ENCODE measurements at places on chromosomes 16 and 17.

DNA sequence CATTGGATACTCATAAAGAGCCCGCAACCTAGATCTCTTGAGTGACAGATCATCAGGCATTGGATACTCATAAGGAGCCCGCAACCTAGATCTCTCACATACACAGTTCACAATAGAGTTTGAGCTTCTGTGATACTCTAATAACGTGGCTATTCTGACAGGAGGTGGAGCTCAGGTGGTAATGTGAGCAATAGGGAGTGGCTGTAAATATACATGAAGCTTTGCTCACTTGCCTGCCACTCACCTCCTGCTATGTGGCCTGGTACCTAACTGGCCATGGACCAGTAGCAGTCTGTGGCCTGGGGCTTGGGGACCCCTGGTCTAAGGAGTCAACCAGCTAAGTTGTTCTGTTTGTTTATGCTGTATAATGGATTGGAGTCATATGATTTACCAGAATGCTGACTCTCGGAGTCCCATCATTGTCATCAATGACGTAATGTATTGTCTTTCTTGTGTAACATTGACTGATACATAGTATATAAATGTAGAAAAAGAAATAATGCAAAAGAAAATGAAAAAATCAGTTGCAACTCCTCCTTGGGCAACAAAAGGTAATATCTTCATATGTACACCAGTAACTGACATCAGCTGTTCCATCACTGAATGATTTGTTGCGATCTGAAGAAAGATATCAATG is 17.5 kb downstream of the ABCA9 start:
- H3K36me3 ChIP-seq, result no peaks in the 10 kb centered on the region
- H3K4me1 ChIP-seq, result peaks cover 13% of the 10 kb centered on the region
- H3K27ac ChIP-seq, result no peak overlapping the region

GRCh38 chr17:51060396-51060795 is 60.3 kb downstream of the SPAG9 start:
- peaks cover 14% of the 10 kb centered on the region for H3K4me1 ChIP-seq
- H3K27ac ChIP-seq, result no peak overlapping the region
- peak; percentile 85 for DNase-seq
- no peaks in the 10 kb centered on the region for H3K27me3 ChIP-seq

- H3K36me3 ChIP-seq, result no peaks in the 10 kb centered on the region
- no peak overlapping the region for H3K4me3 ChIP-seq
- H3K27me3 ChIP-seq, result no peaks in the 10 kb centered on the region
- H3K4me1 ChIP-seq, result no peaks in the 10 kb centered on the region
These were observed 108.1 kb downstream of the PMP22 start for GRCh38 chr17:15157051-15157450.

DNA sequence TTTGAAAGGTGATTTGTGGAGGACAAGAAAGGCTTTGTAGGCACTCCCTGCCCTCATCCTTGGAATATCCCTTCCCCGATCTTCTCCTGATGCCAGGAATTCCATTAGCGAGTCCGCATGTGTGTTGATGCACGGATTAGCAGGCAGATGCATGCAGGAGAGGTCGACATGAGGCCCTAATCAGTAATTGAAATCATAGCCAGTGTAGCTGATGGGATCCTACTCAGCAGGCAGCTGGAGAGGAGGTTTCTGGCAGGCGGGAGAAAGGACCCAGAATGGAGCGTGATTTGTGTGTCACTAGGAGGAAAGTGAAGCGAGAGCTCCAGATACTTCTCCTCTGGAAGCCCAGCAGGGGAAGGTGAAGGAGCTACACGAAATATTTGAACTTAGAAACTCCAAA is 196.3 kb upstream of the CDH11 start:
- H3K4me3 ChIP-seq, result no peak overlapping the region
- H3K36me3 ChIP-seq, result no peaks in the 10 kb centered on the region
- no peaks in the 10 kb centered on the region for H3K4me1 ChIP-seq

GRCh38 chr17:74754832-74755231 is 6.4 kb downstream of the NHERF1 start:
- DNase-seq, result peak; percentile 50
- H3K4me3 ChIP-seq, result no peak overlapping the region
- H3K27me3 ChIP-seq, result no peaks in the 10 kb centered on the region

DNA sequence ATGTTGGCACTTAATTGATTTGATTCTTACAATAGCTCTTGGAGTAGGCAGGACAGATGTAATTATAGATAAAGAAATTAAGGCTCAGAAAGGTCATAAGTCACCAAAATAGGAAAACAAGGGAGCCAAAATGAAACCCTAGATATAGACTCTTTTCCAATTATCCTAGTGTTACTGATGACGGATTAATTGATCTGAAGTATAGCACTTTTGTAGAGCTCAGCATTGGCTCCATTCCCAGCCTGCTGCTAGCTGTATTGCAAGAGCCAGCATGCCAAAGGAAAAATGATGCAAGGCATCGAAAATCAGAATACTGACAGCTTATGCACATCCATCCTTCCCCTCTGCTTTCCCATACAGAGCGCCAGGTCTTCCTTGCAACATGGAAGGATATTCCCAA is 21.6 kb upstream of the RASL10B start:
- H3K4me3 ChIP-seq, result no peak overlapping the region
- peaks cover 2% of the 10 kb centered on the region for H3K36me3 ChIP-seq
- no peaks in the 10 kb centered on the region for H3K4me1 ChIP-seq
- DNase-seq, result no peak
- no peak overlapping the region for H3K27ac ChIP-seq

DNA sequence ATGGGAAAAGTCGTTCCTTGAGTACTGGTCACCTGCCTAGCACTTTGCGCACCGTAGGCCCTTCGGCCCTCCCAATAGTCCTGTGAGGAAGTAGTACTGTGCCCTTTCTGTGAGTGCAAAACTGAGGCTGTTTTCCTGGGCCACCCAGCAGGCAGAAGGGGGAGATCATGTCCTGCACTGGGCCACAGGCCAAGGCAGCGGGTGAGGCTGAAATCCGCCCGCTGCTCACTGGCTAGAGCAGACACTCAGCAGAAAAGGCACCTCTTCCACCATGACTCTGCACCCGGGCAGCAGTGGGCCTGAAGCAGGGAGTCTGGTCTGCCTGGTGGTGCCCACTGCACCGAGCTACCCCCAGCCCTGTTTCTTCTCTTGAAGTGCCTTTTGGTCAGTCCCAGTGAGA is 20.2 kb downstream of the METTL22 start:
- no peaks in the 10 kb centered on the region for H3K27me3 ChIP-seq
- H3K36me3 ChIP-seq, result peaks cover 83% of the 10 kb centered on the region
- no peak for DNase-seq

GRCh38 chr16:50301626-50302471 is 35.5 kb downstream of the ADCY7 start:
- H3K4me1 ChIP-seq, result no peaks in the 10 kb centered on the region
- H3K27me3 ChIP-seq, result no peaks in the 10 kb centered on the region
- no peak overlapping the region for H3K4me3 ChIP-seq
- H3K36me3 ChIP-seq, result peaks cover 20% of the 10 kb centered on the region
- no peak for DNase-seq
- no peak overlapping the region for H3K27ac ChIP-seq

GRCh38 chr17:57876023-57876865 is 26.4 kb upstream of the MRPS23 start:
- no peaks in the 10 kb centered on the region for H3K27me3 ChIP-seq
- peak overlapping the region; percentile 90 for H3K27ac ChIP-seq
- H3K4me3 ChIP-seq, result no peak overlapping the region
- peaks cover 11% of the 10 kb centered on the region for H3K4me1 ChIP-seq
- no peaks in the 10 kb centered on the region for H3K36me3 ChIP-seq

GRCh38 chr16:49597796-49598195 is 224.2 kb downstream of the C16orf78 start:
- DNase-seq, result no peak
- no peak overlapping the region for H3K4me3 ChIP-seq
- no peaks in the 10 kb centered on the region for H3K4me1 ChIP-seq
- H3K36me3 ChIP-seq, result peaks cover 5% of the 10 kb centered on the region
- H3K27ac ChIP-seq, result no peak overlapping the region

DNA sequence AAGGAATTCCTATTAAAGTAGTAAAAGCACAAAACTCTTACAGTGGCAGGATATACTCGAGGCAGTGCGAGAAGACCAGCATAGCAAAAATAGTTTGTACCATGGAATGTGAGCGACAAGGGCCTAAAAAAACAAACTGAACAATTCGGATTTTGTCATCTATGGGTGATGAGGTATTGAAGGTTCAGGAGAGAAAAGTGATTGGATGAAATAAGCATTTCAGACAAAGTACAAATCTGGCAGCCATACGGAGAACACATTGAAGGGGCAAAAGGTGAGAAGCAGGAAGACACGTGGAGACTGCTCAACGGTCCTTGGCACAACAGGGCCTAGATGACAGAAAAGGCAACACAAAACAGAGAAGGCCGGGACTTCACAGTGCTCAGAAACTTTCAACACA is 22.5 kb downstream of the MYH10 start:
- H3K4me3 ChIP-seq, result no peak overlapping the region
- peaks cover 3% of the 10 kb centered on the region for H3K27me3 ChIP-seq
- no peaks in the 10 kb centered on the region for H3K36me3 ChIP-seq
- no peak overlapping the region for H3K27ac ChIP-seq
- no peaks in the 10 kb centered on the region for H3K4me1 ChIP-seq

DNA sequence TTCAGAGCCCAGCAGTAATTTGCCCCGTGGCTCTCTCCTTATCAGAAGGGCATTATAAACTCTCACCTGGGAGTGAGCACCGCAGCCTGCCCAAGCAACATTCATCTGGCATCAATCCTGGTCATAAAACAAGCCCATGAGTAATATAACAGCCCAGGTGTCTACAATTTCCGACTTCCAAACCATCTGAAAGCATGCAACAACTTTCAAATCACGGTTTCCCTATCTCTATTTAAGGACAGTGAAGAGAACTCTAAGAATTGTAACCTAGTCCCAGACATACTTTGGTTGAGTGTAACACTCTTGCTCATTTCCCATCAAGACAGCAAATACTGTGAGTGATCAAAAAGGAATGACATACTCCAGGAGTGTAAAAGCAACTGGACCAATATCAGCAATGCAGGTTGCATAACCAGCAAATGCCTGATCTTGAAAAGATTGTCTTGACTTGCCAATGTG is 487.4 kb upstream of the SOX9 start:
- DNase-seq, result peak; percentile 58
- H3K36me3 ChIP-seq, result no peaks in the 10 kb centered on the region
- H3K27me3 ChIP-seq, result no peaks in the 10 kb centered on the region
- no peaks in the 10 kb centered on the region for H3K4me1 ChIP-seq

GRCh38 chr17:3771140-3771539 is 29.8 kb downstream of the ITGAE start:
- H3K4me3 ChIP-seq, result no peak overlapping the region
- no peaks in the 10 kb centered on the region for H3K27me3 ChIP-seq
- H3K27ac ChIP-seq, result no peak overlapping the region
- no peak for DNase-seq
- H3K36me3 ChIP-seq, result no peaks in the 10 kb centered on the region

DNA sequence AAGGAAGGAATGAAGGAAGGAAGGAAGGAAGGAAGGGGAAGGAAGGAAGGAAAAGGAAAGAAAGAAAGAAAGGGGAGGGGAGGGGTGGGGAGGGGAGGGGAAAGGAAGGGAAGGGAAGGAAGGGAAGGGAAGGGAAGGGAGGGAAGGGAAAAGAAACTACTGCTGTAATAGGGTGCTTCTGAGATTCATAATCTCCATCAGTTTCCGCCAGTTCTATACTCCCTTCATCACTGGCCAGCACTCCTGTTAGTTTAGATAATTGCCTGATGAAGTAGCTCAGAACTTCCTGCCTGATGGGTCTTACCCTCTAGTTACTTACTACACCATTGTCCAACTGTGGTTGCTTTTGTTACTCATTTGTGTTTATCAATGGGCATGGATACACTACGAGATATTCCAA is 2.0 kb upstream of the KRTAP9-6 start:
- no peak overlapping the region for H3K4me3 ChIP-seq
- no peak overlapping the region for H3K27ac ChIP-seq
- H3K27me3 ChIP-seq, result no peaks in the 10 kb centered on the region
- no peaks in the 10 kb centered on the region for H3K36me3 ChIP-seq
- no peaks in the 10 kb centered on the region for H3K4me1 ChIP-seq

GRCh38 chr16:55825115-55825728 is 7.7 kb downstream of the CES1 start:
- H3K27ac ChIP-seq, result no peak overlapping the region
- no peak for DNase-seq
- H3K4me1 ChIP-seq, result no peaks in the 10 kb centered on the region
- H3K4me3 ChIP-seq, result no peak overlapping the region

DNA sequence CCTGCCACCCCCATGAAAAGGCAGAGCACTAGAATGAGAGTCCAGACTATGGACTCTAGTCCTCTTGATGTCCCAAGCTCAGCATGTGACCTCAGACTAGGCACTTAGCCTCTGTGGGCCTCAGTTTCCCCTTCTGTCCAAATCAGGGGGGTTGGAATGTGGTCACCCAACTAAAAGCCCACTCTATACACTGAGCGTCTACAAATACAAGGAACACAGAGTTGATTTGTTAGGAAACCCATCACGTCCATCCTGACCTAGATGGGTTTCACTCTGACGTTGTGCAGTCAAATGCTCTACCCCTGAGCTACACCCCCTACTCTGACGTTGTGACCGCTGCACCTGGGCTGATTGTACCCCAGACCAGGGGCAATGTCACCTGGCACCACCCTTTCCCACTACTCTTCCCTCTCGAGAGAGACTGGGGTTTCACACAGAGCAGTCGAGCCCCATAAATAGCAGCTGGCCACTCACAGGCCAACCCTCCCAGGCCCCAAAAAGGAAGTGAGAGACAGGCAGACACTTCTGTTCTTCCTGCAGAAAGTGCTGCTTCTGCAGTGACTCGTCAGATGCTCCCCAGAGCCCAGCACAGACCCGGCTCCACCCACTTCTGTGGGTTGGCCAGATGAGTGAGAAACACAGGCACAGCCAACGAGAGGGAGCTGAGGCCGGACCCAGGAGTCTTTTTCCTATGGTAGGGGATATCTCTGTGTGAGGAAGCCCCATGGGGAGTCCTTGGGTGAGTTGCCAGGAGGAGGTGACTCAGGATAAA is 16.1 kb upstream of the TNFRSF13B start:
- H3K4me3 ChIP-seq, result no peak overlapping the region
- no peaks in the 10 kb centered on the region for H3K27me3 ChIP-seq
- H3K27ac ChIP-seq, result peak overlapping the region; percentile 87
- H3K36me3 ChIP-seq, result no peaks in the 10 kb centered on the region
- no peaks in the 10 kb centered on the region for H3K4me1 ChIP-seq

DNA sequence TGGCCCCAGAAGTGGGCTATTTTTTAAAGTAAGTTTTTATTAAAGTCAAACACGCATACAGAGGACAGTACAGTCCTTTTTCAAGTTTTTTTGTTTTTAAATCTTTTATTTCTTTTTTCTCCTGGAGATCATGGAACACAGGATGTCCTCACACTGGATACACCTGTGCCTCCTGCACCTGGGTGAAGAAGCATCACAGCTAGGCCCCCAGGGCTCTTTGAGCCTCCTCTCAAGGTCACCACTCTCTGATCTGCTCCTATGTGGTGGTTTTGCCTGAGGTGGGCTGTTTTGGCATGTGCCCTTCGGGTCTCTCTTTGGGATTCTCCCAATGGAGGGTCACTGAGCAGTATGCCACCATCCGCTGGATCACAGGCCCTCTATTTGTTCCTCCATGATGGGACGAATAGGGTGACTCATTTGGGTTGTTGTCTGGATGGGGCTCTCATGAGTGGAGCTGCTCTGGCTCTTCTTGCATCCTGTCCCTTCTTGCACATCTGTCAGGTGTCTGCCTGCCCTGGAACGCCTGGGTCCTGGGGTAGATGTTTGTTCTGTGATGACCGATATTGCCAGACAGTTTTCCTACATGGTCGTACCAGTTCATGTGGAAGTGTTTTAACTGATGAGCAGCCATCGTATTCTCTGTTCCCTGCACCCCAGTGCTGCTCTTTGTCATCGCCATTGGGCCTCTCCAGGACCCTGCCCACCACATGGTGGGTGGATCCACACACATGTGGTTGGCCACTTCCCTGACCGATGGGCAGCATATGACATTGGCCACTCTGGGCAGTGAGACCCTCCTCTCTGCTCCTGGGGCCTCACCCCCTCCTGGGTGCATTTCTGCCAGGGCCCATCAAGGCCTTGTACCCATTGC is 55.2 kb upstream of the MED9 start:
- H3K4me3 ChIP-seq, result no peak overlapping the region
- no peaks in the 10 kb centered on the region for H3K36me3 ChIP-seq
- peaks cover 16% of the 10 kb centered on the region for H3K4me1 ChIP-seq
